ENCODE measurements at places on chromosomes 2 and 18. TPM values are rescaled to one million over a fixed set of nuclear protein-coding genes. Genes with fewer than 3 reads are reported as not detected.

FHL2 gene
- total RNA-seq, result 1.8 TPM

DNA sequence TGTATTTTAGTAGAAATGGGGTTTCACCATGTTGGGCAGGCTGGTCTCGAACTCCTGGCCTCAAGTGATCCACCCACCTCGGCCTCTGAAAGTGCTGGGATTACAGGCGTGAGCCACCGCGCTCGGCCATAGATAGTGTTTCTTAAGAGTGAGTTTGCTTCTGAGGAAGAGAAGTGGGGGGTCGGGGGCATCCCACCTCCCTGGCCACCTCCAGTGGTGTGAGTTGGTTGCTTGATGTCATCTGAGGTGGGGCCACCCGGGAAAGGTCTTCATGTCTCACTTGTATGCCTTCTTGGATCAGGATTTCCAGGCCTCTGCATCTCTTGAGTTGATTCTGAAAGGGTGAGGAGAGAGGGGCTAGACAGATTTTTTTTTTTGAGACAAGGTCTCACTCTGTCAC is 57.1 kb downstream of the AGAP1 start:
- no peak overlapping the region for H3K27ac ChIP-seq
- H3K36me3 ChIP-seq, result no peaks in the 10 kb centered on the region
- peaks cover 27% of the 10 kb centered on the region for H3K27me3 ChIP-seq
- no peaks in the 10 kb centered on the region for H3K4me1 ChIP-seq
- DNase-seq, result no peak

DNA sequence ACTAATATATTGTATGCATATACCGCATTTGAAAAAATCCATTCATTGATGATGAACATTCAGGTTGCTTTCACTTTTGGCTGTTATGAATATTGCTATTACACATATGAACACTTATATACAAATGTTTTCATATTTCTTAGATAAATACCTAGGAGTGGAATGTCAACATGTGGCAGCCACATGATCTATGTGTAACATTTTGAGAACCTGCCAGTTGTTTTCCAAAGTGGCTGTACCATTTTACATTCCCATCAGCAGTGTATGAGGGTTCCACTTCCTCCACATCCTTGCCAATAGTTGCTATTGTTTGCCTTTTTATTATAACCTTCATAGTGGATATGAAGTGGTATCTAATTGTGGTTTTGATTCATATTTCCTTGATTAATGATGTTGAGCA is 40.5 kb downstream of the CCDC85A start:
- no peak overlapping the region for H3K27ac ChIP-seq
- no peak for DNase-seq
- no peaks in the 10 kb centered on the region for H3K27me3 ChIP-seq

MLPH gene
- total RNA-seq, result not detected

POTEJ gene
- not detected for total RNA-seq

- no peak overlapping the region for H3K4me3 ChIP-seq
- no peak for DNase-seq
- peaks cover 2% of the 10 kb centered on the region for H3K27me3 ChIP-seq
- no peak overlapping the region for H3K27ac ChIP-seq
- no peaks in the 10 kb centered on the region for H3K4me1 ChIP-seq
These were observed 105.0 kb downstream of the PXDN start for GRCh38 chr2:1639086-1639858.

CAVIN2 gene
- not detected for total RNA-seq

- H3K27me3 ChIP-seq, result no peaks in the 10 kb centered on the region
- no peaks in the 10 kb centered on the region for H3K4me1 ChIP-seq
- H3K36me3 ChIP-seq, result no peaks in the 10 kb centered on the region
- no peak for DNase-seq
- no peak overlapping the region for H3K27ac ChIP-seq
These were observed 31.2 kb downstream of the FTCDNL1 start for GRCh38 chr2:199819746-199820145.

- no peak overlapping the region for H3K4me3 ChIP-seq
- peaks cover 7% of the 10 kb centered on the region for H3K27me3 ChIP-seq
- no peaks in the 10 kb centered on the region for H3K4me1 ChIP-seq
- H3K36me3 ChIP-seq, result no peaks in the 10 kb centered on the region
- no peak overlapping the region for H3K27ac ChIP-seq
These were observed 678.7 kb downstream of the EPHA4 start for GRCh38 chr2:220893411-220893810.

GRCh38 chr2:219489315-219489714 is 9.4 kb upstream of the GMPPA start:
- H3K27ac ChIP-seq, result no peak overlapping the region
- H3K4me1 ChIP-seq, result no peaks in the 10 kb centered on the region
- peaks cover 40% of the 10 kb centered on the region for H3K27me3 ChIP-seq
- DNase-seq, result no peak

- H3K4me3 ChIP-seq, result no peak overlapping the region
- peaks cover 46% of the 10 kb centered on the region for H3K4me1 ChIP-seq
- no peaks in the 10 kb centered on the region for H3K36me3 ChIP-seq
- H3K27ac ChIP-seq, result no peak overlapping the region
- H3K27me3 ChIP-seq, result no peaks in the 10 kb centered on the region
These were observed 218.9 kb downstream of the BCL2 start for GRCh38 chr18:63100630-63101055.

DNA sequence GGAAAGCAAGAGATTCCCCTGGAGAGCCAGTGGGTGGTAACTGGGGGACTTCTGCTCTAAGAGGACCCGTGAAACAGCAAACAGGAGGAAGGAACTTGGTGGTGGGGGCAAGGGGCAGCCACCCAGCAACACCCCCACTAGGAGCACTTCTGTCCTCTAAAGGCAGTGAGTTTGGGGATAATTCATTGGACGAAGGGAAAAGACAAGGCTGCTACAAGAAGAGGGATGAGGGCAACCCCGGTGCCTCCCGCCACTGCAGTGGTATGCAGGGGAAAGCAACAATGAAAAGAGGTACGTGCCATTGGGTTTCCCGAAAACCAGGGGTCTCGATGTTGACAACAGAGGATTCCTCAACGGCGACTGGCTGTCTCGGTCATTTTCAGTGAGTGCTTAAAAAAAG is 9.1 kb downstream of the RPL31 start:
- peaks cover 42% of the 10 kb centered on the region for H3K4me1 ChIP-seq
- H3K36me3 ChIP-seq, result peaks cover 50% of the 10 kb centered on the region
- H3K27ac ChIP-seq, result no peak overlapping the region

MAB21L4 gene
- total RNA-seq, result not detected

- DNase-seq, result no peak
- H3K27me3 ChIP-seq, result no peaks in the 10 kb centered on the region
- no peak overlapping the region for H3K4me3 ChIP-seq
- H3K4me1 ChIP-seq, result peaks cover 24% of the 10 kb centered on the region
- no peak overlapping the region for H3K27ac ChIP-seq
- H3K36me3 ChIP-seq, result peaks cover 13% of the 10 kb centered on the region
These were observed 5.5 kb upstream of the HNRNPA3 start for GRCh38 chr2:177207101-177207500.

DNA sequence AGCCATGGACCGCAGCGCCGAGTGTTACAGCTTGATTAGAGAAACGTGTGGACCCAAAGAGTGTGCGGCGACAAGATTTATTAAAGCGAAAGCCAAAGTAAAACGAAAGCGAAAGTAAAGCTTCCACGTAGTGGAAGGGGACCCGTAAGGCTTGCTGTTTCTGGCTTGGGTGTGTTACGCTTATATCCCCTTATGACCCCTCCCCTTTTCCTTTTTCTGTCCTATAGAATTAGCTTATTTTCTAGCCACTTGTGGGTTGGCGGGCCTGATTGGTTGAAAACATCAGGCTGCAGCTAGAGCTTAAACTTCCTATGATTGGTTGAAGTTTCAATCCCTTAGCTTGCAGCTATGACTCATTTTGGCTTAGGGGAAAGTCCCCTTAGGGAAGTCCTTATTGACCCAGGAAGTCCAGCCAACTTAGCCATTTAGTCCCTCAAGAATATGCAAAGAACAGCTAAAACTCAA is 969.7 kb downstream of the DCDC2C start:
- no peaks in the 10 kb centered on the region for H3K27me3 ChIP-seq
- no peak overlapping the region for H3K27ac ChIP-seq
- no peak overlapping the region for H3K4me3 ChIP-seq
- H3K36me3 ChIP-seq, result no peaks in the 10 kb centered on the region
- no peak for DNase-seq

OTX1 gene
- not detected for total RNA-seq

SUCLG1 gene
- 75.3 TPM for total RNA-seq

- peaks cover 15% of the 10 kb centered on the region for H3K27me3 ChIP-seq
- no peak overlapping the region for H3K4me3 ChIP-seq
- no peaks in the 10 kb centered on the region for H3K4me1 ChIP-seq
- H3K27ac ChIP-seq, result no peak overlapping the region
- no peaks in the 10 kb centered on the region for H3K36me3 ChIP-seq
These were observed 125.5 kb upstream of the SIX2 start for GRCh38 chr2:45134726-45135125.

- no peak overlapping the region for H3K4me3 ChIP-seq
- no peak overlapping the region for H3K27ac ChIP-seq
- DNase-seq, result no peak
These were observed 365.9 kb upstream of the TRIB2 start for GRCh38 chr2:12350821-12351220.
